NCI-H524 treated with DMSO at 0.1 percent for 48 hours (cell line): ENCODE measurements at places on chromosomes 11 and 22.

GRCh38 chr22:21445437-21446127 is 21.6 kb upstream of the TMEM191C start:
- no peak for DNase-seq

DNA sequence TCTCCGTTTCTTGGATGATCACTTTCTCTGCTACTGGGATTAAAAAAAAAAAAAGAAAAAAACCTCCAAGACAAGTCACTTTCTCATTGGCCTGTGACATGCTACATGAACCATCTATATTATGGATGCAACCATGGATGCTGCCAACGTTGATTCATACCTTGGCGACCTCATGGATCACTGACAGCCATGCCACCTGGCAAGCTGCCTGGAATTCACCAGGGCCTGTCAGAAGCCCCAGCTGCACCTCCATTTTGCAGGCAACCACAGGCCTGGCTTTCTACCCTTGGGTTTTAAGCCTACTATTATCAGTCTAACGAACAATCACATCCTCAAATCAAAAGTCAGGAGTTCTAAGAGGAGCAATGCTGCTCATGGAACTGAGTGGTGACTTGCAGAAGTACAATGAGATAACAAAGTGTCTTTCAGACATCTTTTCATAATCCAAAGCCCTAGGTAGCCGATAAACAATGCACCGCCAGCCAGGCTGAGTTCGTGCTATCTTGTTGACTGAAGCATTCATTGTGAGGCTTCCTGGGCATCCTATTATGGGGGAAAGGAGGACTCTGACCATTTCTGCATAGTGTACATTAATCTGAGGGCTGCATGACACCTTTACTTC is 48.0 kb upstream of the CADM1 start:
- no peak for DNase-seq

GRCh38 chr22:49426098-49426497 is 401.6 kb downstream of the BRD1 start:
- no peak for DNase-seq

GRCh38 chr11:106176817-106177216 is 99.4 kb downstream of the AASDHPPT start:
- DNase-seq: no peak

GRCh38 chr11:6111673-6112072 is 4.2 kb downstream of the OR56B4 start:
- DNase-seq: no peak

DNA sequence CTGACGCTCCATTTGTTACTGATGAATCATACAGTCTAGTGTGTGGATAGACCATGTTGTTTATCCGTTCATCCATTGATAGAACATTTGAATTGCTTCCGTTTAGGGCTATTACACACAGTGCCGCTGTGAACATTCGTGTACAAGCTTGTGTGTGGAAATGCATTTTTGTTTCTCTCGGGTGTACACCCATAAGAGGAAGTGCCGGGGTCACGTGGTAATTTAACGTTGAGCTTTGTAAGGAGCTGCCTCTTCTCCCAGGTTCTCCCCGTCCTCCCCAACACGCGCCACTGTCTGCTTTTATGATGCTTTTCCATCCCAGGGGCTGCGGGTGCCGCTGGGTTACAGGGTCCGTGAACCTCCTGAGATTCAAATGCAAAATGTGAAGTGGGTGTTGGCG is 142.3 kb downstream of the IGLL1 start:
- DNase-seq: no peak

- no peak for DNase-seq
Measured at GRCh38 chr11:96318399-96318798, 24.6 kb downstream of the MAML2 start.

GRCh38 chr11:115178705-115179104 is 325.5 kb downstream of the CADM1 start:
- no peak for DNase-seq

DNA sequence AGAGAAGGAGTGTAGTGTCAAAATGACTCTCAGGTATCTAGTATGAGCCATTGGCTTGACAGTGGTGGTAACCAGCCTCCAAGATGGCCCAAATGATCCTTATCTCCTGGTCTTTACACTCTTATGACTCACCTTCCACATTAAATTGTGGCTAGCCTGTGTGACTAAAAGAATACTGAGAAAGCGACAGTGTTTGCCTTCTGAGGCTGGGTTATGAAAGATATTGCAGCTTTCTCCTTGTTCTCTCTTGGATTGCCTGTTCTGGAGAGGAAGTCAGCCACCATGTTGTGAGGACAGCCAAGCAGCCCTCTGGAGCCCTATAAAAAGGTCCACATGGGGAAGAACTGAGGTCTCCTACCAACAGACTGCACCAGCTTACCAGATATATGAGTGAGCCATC is 15.8 kb downstream of the C11orf71 start:
- no peak for DNase-seq

DNA sequence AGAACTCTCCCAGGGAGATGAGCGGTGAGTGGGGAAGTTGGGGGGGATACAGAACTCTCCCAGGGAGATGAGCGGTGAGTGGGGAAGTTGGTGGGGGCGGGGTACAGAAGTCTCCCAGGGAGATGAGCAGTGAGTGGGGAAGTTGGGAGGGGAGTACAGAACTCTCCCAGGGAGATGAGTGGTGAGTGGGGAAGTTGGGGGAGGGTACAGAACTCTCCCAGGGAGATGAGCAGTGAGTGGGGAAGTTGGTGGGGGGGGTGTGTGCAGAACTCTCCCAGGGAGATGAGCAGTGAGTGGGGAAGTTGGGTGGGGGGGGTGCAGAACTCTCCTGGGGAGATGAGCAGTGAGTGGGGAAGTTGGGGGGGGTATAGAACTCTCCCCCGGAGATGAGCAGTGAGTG is 186.5 kb downstream of the SHANK2 start:
- no peak for DNase-seq

DNA sequence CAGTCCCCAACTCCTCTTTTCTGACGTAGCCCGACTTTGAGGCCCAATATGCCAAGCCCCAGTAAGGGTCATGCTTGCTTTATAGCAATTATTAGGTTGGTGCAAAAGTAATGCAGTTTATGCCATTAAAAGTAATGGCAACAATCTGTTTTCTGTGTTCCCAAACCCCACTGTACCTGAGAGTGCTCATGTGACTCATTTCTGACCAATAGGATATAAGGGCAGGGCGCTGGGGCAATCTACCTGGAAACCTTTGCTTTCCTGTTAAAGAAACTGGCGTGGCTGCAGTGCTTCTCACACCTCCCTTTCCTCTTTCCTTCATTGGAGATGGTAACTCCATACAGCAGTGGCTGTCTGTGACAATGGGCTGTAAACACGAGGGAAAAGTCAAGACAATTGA is 78.9 kb upstream of the MPPED2 start:
- DNase-seq: no peak

- DNase-seq: no peak
Measured at GRCh38 chr11:10742460-10743208, 8.4 kb upstream of the CTR9 start.

GRCh38 chr11:77374108-77374507 is 72.6 kb upstream of the GDPD4 start:
- DNase-seq: no peak
